GM23248 (cell line): ENCODE measurements at places on chromosomes 1 and 21. TPM values are rescaled to one million over a fixed set of nuclear protein-coding genes. Genes with fewer than 3 reads are reported as not detected.

DNA sequence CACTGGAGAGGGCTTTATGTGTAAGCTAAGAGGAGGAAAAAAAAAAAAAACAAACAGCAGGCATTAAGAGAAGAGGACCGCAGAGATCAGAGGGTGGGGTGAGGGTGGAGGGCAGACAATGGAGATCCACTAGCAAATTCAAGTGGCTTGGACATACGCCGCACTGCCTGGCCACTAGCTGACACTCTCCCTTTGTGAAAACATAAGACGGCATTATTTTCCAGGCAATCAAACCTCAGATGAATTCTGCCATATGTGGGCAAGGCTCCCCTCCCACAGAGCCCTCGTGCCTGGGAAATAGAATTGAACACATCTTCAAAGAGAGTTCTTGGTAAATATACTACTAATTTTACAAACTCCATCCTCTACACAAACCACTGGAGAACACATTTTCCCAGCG lies 53.6 kb downstream of the ERG start:
- DNase-seq: no peak

DNA sequence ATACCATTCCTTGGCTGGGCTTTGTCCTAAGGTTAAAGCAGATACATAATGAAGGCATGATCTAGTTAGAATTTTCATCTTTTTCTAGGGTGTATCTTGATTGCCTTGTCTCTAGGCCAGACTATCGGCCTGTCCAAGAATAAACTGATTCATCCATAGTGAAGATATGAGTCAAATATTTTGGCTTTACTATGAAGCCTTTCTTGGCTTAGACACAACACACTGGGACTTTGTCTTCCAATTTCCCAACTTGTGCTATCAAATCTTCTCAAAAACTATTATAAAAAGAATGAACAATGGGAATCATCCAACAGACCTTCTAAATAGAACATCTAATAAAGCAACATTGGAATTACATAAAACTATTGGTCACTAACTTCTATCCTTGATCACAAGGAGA lies 64.8 kb downstream of the WARS2 start:
- DNase-seq: peak; percentile 91

DNA sequence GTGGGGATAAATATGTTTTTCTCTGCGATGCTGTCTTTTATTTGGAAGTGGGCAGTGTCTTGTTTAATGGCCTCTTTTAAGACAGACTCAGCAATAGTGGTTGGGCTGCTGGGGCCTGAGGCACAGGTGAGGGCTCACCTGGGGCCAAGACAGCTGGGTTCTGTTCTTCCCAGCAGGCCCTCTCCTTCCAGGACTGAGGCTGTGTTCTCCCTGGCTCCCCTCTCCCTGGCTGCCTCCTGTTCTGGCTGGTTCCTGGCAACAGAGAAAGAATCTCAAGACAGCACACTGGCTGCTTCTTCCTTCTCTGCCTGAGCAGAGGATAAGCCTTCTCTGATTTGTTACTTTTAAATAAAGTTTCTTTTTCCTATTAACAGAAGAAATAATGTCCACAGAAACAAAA lies 7.4 kb upstream of the GRHL3 start:
- no peak for DNase-seq

GRCh38 chr1:218600968-218601367 lies 255.8 kb downstream of the TGFB2 start:
- DNase-seq: no peak

GRCh38 chr1:119391749-119392148 lies 23.2 kb downstream of the HAO2 start:
- DNase-seq: peak; percentile 20

- peak; percentile 43 for DNase-seq
Measured at GRCh38 chr1:3314491-3315381, 139.7 kb upstream of the ARHGEF16 start.

- DNase-seq: peak; percentile 30
Measured at GRCh38 chr1:151131701-151132334, 14.6 kb downstream of the SEMA6C start.

DNA sequence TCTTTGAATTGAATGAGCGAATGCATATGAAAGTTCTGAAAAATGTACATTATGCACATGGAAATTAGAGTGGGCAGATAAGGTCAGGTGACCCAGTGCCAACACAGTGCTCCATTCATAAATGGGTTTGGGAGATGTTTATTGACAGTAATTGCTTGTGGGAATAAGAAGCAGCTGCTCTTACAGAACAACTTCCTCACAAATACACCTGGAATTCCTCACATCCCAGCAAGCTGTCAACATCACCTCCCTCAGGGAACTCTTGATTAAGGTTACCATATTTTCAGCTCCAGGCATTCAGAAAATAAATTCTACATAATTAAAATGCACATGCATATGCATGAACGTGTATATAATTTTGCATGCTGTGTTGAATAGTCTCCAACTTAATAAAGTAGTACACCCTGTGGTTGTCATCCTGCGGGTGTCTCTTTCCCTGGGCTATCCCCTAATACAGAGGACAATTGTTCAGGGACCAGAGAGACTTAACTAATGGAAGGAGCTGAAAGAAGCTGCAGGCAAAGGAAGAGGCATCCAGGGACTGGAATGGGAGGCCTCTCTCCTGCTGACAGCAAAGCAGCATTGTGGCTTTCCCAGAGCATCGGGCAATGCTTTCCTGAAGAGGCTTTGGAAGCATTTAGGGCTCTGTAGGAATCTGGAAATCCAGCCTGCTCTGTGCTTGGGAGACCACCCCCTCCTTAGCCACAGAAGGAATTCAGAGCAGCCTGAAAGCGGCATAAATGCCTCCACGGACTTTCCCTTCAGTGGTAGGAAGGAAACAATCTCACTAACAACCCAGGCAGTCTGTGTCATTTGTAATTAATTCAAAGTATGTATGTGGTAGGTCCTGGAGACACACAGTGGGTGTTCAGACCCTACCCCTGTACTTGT lies 55.2 kb upstream of the GNG12 start:
- peak; percentile 26 for DNase-seq

TSPEAR gene
- total RNA-seq: not detected in 2 replicates

FYB2 gene
- not detected in 2 replicates for total RNA-seq

XKR8 gene
- total RNA-seq: 5.0 and 5.4 TPM in 2 replicates
